ENCODE measurements at places on chromosomes 12 and 14.

DNA sequence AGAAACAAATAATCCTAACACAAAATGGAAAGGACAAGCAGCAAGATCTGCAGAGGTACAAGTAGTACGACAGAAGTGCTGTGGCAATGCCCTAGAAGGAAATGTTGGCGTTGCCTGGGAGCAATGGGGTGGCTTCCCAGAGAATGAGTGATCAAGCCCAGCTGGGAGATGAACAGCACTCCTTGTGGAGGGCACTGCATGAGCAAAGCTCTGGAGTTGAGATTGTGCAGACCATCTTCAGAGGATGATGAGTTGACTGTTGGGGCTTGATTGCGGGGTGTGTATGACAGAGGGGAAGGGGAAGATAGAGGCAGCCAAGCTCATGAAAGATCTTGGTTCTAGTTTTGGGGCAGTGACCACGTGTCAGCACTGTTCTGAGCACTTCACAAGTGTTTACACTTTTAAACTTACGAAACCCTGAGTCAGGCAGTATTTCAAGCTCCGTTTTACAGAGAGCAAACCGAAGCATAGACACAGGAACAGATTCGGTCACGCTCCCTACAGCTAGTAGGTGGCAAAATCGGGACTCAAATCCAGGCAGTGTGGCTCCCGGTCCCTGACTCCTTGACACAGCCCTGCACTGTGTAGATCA, 127.2 kb upstream of the LHX5 start:
- DNase-seq: no peak

GRCh38 chr14:42565556-42565955, 958.9 kb downstream of the LRFN5 start:
- DNase-seq: no peak

DNA sequence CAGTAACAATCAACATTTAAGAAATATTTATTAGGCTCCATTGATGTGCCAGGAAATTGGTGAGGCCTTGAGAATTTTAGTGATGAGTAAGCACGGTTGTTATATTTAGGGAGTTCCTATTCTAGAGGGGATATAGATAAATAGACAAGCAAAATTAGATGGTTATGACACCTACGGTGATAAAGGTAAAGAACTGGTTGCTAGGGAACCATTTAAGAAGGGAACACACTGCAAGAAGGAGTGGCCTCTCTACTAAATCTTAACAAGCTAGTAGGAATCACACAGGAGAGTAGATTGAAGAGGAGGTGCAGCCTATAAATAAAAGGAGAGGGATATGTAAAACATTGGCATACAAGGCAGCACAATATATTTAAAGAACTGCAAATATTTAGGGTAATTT, 155.2 kb downstream of the LRIG3 start:
- no peak for DNase-seq

GRCh38 chr12:110560048-110560447, 23.1 kb downstream of the PPTC7 start:
- no peak for DNase-seq

DNA sequence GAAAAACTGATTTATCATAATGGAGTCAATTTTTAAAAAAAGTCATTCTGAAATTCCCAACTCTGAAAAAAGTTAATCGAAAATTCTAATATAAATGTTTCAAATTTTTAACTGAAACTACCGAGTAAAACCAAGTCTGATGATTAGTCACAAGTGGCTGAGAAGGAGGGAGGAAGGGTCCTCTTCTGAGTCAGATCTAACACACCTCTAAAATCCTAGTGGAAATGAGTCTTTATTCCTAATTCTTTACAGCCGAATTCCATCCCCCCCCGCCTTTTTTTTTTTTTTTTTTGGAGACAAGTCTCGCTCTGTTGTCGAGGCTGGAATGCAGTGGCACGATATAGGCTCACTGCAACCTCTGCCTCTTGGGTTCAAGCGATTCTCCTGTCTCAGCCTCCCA, 37.9 kb downstream of the RAD9B start:
- DNase-seq: no peak

GRCh38 chr12:108190529-108190928, 61.4 kb downstream of the WSCD2 start:
- DNase-seq: no peak
